ENCODE measurements at places on chromosomes 4 and X.

DNA sequence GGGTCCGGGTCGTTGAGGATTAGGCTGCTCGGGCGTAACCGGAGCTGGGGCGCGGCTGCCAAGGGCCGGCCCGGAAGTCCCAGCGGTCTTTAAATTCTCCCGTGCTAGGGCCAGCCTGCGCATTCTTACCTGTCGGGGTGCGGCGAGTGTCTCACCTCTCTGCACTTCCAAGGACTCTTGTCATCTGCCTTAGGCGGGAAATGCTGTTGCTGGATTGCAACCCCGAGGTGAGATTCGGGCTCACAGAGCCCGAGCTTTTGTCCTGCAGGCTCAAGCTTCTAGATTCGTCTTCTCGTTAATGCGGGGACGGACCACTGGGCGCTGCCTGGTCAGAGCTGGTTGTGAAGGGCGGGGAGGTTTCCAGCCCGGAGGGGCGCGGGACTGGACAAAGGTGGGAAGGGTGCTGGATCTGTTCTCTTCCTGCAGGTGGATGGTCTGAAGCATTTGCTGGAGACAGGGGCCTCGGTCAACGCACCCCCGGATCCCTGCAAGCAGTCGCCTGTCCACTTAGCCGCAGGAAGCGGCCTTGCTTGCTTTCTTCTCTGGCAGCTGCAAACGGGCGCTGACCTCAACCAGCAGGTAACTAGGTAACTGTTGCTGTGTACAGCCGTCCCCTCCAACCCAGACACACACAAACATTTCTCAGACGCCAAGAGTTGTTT lies at the start of gene ANKRD37:
Gene ANKRD37, plus strand, starts transcription at position 118 of the 662 bp plus-strand sequence. Its CDS starts 83 bp downstream, at position 201.
- no peak for DNase-seq

- DNase-seq = no peak
Observed at GRCh38 chrX:5307416-5307815, 921.3 kb downstream of the NLGN4X start.

DNA sequence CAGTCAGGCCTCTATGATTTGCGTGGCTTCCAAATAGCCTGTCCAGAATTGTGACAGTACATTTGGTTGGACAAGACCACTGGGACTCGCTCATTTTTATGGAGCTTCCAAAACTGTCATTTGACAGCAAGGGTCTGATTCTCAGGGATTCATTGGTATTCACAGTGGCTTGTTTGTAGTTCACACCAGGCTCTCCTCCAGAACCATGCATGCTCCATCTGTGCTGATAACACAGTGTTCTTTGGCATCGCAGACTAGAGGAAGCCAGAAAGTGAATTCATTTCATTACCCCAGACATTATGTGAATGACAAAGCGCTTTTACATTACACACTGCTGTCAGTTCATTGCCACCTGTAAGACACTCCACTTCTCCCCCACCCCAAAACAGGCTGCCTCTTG lies 208.3 kb downstream of the ARHGAP10 start:
- no peak for DNase-seq

DNA sequence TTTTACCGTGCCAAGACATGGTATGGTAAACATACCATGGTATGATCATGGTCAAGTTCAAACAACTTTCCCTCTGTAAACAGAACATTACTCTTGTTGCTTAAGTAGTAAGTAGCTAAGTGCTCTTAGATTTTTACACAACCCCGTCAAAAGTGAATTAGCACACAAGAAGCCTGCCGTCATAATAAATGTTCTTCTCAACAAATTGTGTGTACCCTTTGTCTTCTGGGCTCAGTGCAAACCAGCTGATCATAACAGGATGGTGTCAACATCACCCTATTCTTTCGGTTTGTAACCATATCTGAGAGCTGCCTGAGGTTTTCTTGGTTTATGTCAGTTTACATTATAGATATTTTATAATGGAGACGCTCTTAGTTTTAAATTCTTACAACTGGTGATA lies 28.8 kb downstream of the MSL3 start:
- no peak for DNase-seq

- no peak for DNase-seq
Observed at GRCh38 chr4:2436761-2437474, 18.2 kb downstream of the CFAP99 start.

DNA sequence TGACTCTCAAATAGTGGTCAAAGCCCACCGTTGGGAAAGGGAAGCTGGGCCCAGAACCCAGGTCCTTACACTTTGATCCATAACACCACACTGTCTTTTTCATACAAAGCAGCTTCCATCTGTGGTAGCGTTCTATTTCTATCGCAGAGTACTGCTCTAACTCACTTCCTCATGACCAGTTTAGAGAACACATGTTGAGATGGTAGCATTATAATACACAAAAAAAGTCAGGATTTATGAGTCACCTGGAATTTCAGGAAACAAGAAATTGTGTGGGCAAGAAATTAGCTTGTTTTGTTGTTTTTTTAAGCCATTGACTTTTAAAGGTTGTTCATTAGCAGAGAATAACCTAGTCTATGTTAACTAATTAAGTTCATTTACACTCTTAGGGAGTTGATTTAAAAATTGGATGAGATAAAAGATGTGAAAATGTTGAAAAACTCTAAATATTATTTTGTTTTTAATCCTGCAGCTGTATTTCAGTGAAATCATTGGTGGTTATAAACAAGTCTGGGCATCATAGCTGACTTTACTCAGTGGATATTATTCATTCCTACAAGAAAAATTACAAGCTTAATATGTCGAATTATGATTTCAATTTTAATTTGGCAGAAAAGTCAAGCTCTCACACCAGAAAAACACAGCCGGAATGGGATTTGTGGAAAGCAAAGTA lies 1011.1 kb upstream of the HS3ST1 start:
- DNase-seq = no peak
